Cortex of kidney (tissue), 1 donor: ENCODE measurements at places on chromosomes 11 and 22.

DNA sequence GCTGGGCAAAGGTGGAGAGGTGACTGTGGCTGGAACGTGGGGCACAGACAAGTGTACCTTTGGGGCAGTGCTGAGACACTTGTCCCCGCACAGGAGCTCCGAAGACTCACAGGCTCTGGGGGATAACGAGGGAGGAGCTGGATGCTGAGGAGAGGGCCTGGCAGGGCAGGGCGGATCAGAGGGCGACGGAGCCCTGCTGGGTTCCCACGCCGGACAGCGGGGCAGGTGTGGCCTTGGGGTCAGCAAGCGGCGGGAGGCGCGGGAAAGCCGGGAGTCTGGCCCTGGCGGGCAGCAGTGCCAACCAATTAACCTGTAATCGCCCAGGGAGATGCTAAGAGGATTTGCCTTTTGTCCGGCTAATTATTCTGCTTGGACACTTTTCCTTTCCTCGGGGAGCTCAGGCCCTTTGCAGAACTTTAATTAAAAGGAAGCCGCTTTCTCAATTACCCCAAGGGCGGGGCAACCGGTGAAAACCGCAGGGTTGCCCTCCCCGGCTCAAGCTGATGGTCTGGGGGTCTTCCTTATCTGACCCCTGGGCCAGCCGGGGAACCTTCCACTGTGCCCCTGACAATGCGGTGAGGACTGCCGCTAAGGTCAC is 71.5 kb downstream of the WNT7B start:
- DNase-seq: no peak

- DNase-seq: no peak
These were observed 1.3 kb upstream of the NDUFC2 start for GRCh38 chr11:78080818-78081495.

GRCh38 chr11:75174781-75175370 is 24.0 kb downstream of the SLCO2B1 start:
- DNase-seq: no peak

DNA sequence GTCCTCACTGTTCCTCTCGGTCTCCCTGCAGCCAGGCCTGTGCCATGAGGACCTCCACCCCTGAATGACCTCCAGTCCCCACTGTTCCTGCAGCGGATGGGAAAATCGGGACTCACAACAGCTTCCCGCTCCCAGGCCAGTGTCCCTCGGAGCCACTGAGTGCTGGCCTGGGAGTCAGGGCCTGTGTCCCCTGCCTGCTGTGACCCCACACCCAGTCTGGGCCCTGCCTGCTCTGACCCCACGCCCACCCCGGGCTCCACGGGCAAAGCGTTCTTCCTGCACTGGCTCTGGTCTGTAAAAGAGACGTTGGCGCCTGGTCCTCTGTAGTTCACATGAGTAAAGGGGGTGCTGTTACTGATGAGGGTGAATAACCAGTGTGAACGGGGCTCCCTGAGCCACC is 73.0 kb upstream of the SHISAL1 start:
- no peak for DNase-seq

GRCh38 chr11:64306876-64307622 is 1.7 kb downstream of the ESRRA start:
- DNase-seq: no peak

DNA sequence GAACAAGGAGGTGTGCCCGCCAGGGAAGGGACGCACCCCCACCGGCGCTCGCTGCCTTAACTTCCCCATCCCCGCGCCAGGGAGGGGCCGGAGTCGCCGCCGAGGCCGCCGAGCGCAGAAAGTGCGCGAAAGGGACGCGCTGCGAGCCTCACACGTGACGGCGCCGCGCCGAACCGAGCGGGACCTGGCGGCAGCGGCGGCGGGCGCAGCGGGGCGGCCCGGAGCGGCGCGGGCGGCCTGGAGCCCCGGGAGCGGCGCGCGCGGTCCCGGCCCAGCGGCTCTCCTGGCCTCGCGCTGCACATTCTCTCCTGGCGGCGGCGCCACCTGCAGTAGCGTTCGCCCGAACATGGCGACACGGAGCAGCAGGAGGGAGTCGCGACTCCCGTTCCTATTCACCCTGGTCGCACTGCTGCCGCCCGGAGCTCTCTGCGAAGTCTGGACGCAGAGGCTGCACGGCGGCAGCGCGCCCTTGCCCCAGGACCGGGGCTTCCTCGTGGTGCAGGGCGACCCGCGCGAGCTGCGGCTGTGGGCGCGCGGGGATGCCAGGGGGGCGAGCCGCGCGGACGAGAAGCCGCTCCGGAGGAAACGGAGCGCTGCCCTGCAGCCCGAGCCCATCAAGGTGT is at the start of gene SORL1:
TSS of gene SORL1 (plus strand) at position 329 of the 623 bp plus-strand sequence. CDS start at position 347, 18 bp downstream.
- DNase-seq: peak; percentile 50

- DNase-seq: no peak
These were observed 322.8 kb upstream of the SYN3 start for GRCh38 chr22:33380789-33381530.

DNA sequence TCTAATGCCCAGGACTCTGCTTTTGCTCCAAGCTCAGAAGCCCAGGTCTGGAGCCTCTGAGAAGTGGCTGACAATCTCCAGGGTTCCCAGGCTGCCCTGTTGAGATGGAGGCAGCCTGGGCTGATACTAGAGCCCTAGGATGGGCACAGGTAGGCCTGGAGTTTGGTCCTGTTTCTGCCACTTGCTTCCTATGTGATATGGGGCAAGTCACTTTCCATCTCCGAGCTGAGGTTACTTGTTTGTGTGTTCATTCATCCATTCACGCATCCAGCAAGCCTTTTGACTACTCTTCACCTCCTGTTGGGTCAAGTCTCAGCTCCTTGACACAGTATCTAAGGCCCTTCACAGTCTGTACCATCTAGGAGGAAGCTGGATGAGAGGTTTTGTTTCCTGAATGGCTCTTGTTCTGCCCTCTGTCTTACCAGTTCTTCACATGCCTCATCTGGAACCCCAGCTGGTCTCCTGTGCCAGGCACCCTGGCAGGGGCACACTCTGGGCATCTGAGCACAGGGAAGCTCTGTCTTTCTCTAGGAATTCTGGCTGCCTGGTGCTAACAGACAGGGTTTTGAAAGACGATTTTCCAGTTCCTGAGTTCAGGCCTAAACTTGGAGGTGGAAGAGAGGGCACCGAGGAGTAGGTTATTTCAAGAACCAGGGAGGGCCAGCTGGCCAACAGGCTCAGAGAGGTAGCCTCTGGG is 53.2 kb upstream of the AMPD3 start:
- no peak for DNase-seq

GRCh38 chr11:114847306-114847975 is 169.1 kb downstream of the NXPE2 start:
- no peak for DNase-seq

- DNase-seq: no peak
These were observed 958.7 kb upstream of the FAT3 start for GRCh38 chr11:91265946-91266345.

DNA sequence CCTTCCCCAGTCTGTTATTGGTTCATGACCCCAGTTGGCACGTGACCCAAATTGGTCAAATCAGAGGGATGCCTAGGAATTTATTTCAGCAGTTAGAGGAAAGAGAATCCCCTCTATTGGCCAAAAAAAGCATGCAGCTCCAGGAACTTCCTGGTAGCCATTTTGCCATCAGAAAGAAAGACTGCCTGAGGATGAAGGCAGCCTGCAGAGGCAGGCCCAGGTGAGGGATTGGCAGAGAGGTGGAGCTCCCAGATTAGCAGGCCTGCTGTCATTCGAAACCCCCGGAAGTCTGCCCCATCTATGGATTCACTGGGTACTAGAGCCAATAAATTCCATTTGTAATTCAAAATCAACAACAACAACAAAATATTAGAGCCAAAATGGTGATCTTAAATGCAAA is 207.6 kb downstream of the CWF19L2 start:
- DNase-seq: no peak

DNA sequence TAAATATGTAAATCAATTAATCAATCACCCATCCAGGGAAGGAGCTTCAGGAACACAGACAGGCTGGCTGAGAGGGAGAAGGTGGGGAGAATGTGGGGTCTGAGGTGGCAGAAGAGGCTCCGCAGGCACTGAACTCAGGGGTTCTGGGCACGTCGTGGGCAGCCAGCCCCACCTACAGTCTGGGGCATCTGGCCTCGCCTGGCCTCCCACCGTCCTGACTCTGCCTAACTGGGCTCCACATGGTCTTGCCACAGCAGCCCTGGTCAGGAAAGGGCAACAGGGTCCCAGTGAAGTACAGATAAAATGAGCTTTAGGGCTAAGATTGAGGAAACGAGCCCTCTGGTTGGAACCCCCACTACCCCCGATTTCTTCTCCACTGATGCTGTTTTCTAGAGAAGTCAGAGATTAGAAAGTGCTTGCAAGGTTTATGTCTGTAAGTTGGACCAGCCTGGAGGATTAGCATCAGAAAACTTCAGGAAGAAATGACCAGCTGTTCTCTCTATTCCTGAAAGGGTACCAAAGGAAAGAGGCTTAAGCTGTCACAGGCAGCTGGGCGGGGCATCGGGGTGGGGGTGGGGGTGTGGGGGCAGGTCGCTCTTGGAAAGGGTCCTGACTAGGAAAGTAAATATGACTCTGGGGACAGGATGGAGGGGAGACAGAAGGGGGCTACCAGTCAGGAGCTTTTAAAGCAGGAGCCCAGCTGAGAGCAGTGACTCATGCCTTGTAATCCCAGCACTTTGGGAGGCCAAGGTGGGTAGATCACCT is 261.7 kb downstream of the BUD13 start:
- no peak for DNase-seq

- no peak for DNase-seq
These were observed 35.3 kb upstream of the POU2AF1 start for GRCh38 chr11:111414267-111414931.

DNA sequence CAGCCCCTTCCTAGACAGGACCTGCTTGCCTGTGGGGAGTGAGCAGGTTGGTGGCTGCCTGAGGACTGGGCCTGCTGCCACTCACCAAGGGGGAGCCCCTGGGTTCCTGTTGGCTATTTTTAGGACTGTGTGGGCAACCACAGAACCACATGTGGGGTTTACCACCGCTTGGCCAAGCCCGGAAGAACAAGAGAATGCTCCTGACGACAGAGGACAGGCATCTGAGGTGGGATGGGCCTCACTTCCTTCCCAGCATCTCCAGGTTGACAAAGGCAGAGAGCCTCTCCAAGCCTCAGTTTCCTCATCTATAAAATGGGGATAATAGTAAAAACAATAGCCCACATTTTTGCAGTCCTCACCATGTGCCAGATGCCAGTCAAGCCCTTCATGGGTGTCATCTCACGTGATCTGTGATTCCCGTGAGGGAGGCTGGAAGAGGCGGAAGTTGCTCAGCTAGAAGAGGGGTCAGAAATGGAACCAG is 43.6 kb downstream of the LRRC32 start:
- DNase-seq: no peak

DNA sequence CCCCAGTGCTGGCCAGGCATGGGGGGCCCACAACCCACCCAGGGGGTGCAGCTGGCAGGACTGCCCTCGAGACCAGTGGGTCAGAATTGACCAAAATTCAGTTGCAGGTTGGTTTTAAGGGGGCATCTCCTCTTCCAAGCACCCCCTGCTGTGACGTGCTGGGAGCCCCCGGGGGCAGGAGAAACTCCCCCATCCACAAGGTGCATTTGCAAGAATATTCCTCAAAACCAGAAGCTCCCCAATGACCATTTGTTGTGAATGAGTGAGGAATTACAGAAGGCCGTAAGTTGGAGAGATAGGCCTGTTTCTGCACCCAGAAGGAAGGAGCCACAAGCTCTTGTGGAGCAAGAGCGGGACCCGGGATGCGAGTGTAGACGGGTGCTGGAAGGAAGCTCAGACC is 414.5 kb downstream of the BRD1 start:
- no peak for DNase-seq

GRCh38 chr11:10273738-10274137 is 20.3 kb downstream of the SBF2 start:
- DNase-seq: no peak
